ENCODE measurements at places on chromosomes 7 and 10.
A peak's percentile ranks its signal among the peaks of the same experiment; 100 is the strongest.

- DNase-seq = no peak
Measured at GRCh38 chr7:43725251-43725650, 4.1 kb downstream of the COA1 start.

- no peak for DNase-seq
Measured at GRCh38 chr10:24340883-24341282, 131.9 kb downstream of the KIAA1217 start.

- no peak for DNase-seq
Measured at GRCh38 chr10:77377034-77377433, 260.6 kb downstream of the KCNMA1 start.

- no peak for DNase-seq
Measured at GRCh38 chr10:17742918-17743317, 9.1 kb upstream of the TMEM236 start.

DNA sequence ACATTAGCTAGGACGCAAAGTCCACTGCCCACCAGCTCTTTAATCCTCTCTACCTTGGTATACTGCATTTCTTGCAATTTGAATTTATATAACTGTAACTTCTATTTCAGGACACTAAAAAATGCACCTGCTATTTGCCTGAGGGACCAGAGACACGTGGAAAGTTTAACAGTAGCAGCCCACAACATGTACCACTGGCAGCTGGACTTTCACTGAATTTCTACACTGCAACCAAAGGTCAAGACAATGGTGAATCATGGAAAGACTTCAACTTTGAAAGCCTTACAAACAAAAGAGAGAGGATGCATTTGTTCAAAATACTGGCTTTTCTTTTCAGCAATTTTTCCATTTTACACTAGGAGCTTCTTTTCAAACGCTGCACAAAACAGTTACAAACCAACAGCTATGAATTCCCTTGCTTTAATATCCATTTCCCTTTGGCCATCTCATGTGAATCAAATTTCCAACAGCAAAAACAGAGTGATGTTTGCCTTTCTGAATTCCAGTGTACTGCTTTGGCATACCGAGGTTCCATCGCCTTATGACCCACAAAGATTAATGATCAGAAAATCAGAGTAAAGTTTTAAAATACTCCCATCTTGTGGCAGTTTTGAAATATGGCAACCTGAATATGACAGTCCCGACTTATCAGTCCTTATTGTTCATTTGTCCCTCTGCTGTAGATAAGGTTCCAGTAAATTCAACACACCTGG lies 29.9 kb upstream of the HNRNPH3 start:
- peak; percentile 0 for DNase-seq

DNA sequence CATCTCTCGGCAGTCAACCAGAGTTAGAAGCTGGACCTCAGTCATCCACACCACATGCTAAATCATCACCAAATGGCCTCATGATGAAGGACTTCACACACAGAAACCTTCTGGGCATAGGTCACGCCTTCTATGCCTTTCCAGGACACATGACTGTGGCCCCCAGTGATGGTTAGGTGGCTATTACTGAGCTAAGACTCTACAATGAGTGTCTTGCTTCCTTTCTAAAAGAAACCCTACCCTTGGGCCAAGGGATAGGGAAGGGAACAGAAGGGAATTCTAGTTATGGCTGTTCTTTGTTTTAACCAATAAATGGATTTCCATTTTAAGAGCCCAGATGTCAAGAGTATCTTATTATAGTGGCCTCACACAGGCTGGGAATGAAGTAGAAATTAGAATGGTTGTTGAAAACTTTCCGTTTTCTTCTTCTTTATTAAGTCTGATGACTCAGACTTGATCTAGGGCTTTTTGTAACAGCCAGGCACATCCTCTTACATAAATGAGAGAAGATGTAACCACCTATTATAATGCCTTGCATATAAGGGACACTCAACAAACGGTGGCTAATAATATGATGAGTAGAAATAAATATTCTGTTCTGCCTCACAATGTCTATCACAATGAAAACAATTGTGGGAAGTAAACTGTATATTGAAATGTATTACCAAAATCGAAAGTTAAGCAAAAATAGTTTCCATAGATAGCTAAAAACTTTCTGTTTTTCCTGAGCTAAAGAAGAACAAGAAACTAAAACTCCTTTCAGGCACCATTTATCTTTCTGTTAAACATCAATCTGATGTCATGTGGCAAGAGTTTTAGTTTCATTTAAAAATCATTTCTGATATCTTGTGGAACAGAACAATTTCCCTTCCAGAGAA lies 62.5 kb upstream of the TOMM7 start:
- no peak for DNase-seq
